Left ventricle myocardium inferior (tissue), 1 donor: ENCODE measurements at places on chromosomes 7 and 10.

DNA sequence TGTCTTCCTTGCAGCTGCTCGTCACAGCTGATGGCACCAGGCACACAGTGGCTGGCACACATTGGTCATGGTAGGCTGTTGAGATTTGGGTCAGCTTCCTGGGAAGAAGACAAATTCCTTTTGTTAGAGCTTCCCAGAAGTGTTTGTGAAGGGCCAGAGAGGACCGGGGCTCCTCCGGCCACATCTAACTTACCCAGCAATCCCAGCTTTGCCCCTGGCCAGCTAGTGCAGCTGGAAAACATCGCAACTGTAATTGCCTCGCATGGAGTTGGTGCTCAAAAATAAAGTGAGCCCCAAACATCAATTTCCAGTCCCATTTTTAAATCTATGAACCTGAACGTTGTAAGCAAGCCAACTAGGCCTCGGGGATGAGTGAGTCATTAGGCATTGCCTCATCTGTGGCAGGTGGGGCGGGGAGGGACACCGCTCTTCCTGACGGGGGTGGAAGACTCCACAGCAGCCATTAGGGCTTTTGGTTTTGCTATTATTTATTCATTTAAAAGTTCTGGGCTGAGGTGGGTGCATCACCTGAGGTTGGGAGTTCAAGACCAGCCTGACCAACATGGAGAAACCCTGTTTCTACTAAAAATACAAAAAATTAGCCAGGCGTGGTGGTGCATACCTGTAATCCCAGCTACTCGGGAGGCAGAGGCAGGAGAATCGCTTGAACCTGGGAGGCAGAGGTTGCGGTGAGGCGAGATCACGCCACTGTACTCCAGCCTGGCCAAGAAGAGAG is 12.4 kb downstream of the CPA5 start:
- H3K27ac ChIP-seq: peak overlapping the region; percentile 73
- H3K36me3 ChIP-seq: no peaks in the 10 kb centered on the region
- H3K4me1 ChIP-seq: peaks cover 22% of the 10 kb centered on the region
- H3K4me3 ChIP-seq: no peak overlapping the region

DNA sequence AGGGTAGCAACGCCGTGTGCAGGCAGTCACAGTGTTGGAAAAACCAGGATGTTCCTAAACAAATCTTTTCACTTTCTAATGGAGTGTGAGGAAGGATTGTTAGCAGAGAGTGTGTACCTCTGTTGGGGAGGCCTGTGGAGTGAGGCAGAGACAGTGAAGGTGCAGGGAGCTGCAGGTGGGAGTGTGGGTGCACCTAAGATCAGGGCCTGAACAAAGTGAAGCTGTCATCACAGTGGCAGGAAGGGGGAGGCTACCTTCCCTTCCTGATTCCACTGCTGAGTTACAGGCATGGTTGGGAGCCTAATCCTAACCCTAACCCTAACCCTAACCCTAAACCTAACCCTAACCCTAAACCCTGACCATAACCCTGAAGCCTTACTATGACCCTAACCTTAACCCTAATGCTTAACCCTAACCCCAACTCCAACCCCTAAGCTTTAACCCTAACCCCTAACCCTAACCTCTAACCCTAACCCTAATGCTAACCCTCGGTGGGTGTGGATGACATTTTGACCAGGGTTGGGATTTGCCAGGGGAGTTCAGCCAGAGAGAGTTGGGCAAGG is 158.8 kb upstream of the KLF6 start:
- no peak overlapping the region for H3K27ac ChIP-seq
- no peak for DNase-seq

DNA sequence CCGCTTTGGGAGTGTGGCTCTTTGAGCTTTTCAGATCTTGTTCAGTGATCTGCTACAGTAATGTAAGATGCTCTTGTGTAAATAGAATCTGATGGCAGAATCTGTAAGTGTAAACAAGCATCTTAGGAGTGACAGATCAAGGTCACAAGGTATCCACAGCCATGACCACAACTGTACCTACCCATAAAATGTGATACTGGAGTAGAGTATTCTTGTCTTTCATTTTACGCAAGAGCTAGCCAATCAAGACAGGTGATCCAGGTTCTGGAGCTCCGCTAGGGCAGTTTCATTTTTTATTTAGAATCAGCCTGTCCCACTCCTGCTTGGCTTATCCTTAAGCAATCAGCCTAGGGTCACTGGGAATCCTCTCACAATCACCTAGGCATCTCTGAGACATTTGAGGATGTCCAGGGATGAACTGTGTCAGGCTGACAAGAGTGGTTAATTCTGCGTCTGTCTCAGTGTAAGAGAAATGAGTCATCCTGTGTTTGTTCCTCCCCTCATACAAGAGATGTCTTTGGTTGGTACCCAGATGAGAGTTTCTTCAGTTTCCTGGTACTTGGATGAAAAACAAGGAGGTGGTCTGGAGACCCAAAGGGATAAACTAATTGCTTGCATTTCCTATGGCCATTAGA is 13.6 kb downstream of the ZNF138 start:
- H3K4me3 ChIP-seq: no peak overlapping the region
- no peak overlapping the region for H3K27ac ChIP-seq

DNA sequence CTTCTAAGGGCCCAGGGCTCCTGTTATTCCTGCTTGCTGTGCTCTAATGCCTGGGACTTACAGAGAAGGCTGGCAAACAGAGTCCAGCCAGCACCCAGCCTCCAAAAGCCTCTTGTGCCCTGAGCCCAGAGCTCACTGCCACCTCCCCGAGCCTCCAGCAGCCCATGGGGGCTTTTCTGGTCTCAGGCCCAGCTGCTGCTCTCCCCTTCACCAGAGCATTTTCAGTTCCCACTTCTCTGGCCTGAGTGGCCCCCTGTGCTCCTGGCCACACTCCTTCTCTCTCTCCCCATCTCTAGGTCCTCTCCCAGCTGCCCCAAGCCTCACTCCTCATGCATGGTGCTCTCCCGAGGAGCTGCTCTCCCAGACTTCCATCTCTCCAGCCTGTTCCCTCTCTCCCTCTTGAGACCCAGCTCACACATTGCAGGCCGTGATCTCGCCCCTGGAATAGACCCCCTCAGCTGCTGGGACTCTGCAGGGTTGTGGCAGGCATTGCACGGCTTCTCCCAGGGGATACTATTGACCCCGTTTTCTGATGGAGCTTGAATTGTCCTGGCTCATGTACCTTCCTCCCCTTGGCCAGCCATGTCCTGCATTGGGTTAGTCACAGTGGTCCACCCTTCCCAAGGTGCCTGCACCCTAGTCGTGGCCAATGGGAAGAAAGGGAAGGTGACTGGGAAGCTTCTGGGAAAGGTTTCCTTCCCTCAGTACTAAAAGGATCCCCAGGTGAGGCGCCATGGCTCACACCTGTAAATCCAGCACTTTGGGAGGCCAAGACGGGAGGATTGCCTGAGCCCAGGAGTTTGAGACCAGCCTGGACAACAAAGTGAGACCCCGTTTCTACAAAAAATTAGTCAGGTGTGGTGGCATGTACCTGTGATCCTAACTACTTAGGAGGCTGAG is 9.0 kb upstream of the RASSF4 start:
- H3K4me1 ChIP-seq: peaks cover 96% of the 10 kb centered on the region
- no peak for DNase-seq
- H3K27me3 ChIP-seq: no peaks in the 10 kb centered on the region
- no peak overlapping the region for H3K4me3 ChIP-seq

GRCh38 chr10:128727114-128727513 is 600.9 kb upstream of the MKI67 start:
- H3K4me1 ChIP-seq: no peaks in the 10 kb centered on the region
- no peak for DNase-seq
- H3K4me3 ChIP-seq: no peak overlapping the region
- H3K27ac ChIP-seq: no peak overlapping the region
- peaks cover 45% of the 10 kb centered on the region for H3K27me3 ChIP-seq
- no peaks in the 10 kb centered on the region for H3K36me3 ChIP-seq

GRCh38 chr10:27568196-27569175 is 64.4 kb downstream of the RAB18 start:
- peaks cover 5% of the 10 kb centered on the region for H3K4me1 ChIP-seq
- no peaks in the 10 kb centered on the region for H3K27me3 ChIP-seq
- H3K4me3 ChIP-seq: no peak overlapping the region
- no peak for DNase-seq
- no peaks in the 10 kb centered on the region for H3K36me3 ChIP-seq

DNA sequence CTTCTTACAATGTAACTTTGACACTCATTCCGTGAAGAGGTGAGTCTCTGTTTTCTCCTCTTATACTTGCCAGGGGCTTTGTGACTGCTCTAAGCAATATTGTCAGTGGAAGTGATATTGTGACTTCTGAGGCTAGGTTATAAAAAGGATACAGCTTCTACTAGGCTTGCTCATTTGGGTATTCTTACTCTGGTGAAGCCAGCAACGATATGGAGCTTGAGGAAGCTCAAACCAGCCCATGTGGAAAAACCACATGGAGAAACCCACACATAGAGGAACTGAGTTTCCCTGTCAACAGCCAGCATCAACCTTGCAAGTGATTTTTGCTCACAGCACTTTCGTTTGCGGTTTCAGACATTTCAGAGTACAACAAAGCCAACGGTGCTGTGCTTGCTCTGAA is 149.6 kb upstream of the SEMA3E start:
- H3K36me3 ChIP-seq: no peaks in the 10 kb centered on the region
- no peak for DNase-seq
- H3K27ac ChIP-seq: no peak overlapping the region
- no peaks in the 10 kb centered on the region for H3K4me1 ChIP-seq
- no peak overlapping the region for H3K4me3 ChIP-seq

DNA sequence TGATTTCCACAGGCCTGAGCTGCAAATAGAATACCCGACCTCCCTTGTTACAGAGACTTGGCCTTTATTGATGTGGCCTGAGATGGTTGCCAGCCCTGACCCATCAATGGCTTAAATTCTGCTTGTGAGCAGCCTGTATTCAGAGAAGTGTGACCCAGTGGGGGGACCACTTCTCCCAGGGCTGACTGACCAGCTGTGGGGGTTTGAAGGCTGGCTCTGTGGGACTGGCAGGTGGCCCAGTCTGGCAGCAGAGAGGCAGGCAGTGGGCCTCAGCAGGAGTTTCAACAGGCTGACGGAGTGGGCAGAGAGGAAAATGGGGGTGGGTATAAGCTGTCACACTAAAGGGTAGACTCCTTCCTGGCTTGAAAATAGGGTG is 12.2 kb upstream of the PPIF start:
- H3K4me3 ChIP-seq: no peak overlapping the region
- no peak overlapping the region for H3K27ac ChIP-seq
- H3K27me3 ChIP-seq: no peaks in the 10 kb centered on the region
- H3K36me3 ChIP-seq: no peaks in the 10 kb centered on the region
- DNase-seq: no peak

DNA sequence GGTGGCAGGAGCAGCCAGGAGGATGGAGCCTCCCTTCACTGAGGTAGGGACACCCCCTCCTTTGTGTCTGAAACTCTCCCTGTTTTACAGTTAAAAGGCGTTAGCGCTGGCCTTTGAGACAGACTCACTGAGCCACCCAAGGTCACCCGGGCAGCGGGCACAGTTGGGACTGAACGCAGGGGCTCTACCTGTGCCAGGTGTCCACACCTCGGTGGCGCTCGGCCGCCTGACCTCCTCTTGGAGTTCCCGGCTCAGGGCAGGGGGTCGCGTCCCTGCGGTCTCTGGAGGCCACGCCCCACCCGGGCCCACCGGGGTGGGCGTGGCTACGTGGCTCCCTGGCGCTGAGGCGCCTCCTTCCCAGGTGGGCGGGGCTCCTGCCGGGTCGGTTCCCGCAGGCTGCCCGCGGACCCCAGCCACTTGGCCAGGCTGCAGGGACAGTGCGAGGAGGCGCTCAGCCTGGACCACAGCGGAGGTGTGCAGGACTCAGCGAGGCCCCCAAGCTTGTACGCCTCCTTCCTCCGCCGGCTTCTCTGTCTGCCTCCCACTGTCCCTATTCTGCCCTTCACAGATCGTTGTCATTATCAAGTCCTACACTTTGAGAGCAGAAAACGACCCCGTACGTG is 39.9 kb upstream of the LEP start:
- no peak overlapping the region for H3K27ac ChIP-seq
- H3K4me1 ChIP-seq: peaks cover 13% of the 10 kb centered on the region
- DNase-seq: no peak
- peaks cover 89% of the 10 kb centered on the region for H3K27me3 ChIP-seq
- H3K36me3 ChIP-seq: no peaks in the 10 kb centered on the region

DNA sequence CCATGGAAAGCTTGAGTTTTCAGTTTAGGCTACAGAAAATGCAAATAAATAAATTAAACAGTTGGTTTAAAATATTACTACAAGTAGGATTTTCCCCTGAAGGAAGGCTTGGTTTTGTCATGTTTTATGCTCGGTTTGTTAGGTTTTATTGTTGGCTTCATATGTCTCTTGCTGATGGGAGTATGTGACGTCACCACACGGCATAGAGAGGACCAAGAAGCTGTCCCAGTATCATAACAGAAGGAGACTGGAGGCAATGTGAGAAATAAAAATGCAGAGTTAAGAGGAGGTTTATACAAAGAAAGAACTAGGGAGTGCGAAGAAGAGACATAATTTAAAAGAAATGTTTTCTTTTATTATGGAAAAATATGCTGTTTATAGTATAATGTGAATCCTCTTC is 24.4 kb downstream of the PCDH15 start:
- H3K4me1 ChIP-seq: no peaks in the 10 kb centered on the region
- H3K27ac ChIP-seq: no peak overlapping the region
- no peaks in the 10 kb centered on the region for H3K36me3 ChIP-seq
- H3K27me3 ChIP-seq: no peaks in the 10 kb centered on the region
